ENCODE measurements at places on chromosomes 2 and 18.

DNA sequence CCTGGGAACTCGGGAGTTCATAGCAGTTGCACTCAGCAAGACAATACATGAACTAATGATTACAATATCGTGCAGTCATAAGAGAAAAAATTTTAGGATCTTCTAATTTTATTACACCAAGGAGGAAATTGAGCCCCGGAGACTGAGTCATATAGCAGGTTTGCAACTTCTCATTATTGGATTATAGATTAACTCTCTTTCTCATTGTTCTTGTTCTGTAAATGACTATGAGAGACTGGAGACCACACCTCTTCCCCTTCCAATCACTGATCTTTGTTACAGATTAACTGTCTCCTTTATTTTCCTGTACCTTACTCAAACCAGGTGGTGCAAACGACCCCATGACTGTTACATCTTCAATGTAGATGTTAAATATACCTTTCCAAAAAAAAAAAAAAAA lies 435.8 kb upstream of the DDX18 start:
- no peak for DNase-seq

DNA sequence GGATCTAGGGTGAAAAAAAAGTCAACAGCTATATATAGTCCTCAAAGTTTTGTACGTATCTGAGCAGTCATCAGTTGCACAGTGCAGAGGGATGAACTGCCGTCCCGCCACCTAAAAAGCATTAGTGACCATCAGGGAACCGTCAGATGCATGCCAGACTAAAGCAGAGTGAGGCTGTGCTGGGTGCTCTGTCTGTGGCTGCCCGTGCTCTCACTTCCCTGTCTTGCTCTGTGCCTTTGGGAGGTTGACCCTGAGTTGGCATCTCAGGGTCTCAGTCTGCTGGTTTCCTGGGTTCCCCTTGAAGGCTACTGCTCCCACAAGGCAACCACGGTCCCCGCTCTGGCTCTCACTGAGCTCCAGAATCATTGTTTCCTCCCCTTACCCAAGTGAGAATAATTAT lies 11.1 kb downstream of the CLUL1 start:
- no peak for DNase-seq

GRCh38 chr2:233047667-233048066 lies 12.5 kb upstream of the INPP5D start:
- DNase-seq = no peak

GRCh38 chr18:63078471-63078870 lies 241.1 kb downstream of the BCL2 start:
- DNase-seq = no peak

DNA sequence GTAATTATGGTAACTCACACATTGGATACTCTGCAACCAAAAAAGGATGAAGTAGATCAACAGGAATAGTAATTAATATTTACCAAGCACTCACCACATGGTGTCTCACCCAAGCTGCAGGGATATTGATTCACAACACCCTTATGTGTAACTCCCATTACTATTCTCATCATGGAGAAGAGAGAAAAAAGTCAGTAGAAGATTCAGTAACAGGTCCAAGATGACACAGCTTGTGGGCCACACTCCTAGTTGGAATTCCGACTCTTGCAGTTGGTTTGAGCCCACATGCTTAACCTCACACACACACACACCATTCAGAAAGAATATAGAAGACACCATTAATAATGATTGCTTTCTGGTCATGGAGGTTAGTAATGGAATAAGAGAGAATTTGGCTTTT lies 1.7 kb upstream of the MLPH start:
- DNase-seq = no peak

DNA sequence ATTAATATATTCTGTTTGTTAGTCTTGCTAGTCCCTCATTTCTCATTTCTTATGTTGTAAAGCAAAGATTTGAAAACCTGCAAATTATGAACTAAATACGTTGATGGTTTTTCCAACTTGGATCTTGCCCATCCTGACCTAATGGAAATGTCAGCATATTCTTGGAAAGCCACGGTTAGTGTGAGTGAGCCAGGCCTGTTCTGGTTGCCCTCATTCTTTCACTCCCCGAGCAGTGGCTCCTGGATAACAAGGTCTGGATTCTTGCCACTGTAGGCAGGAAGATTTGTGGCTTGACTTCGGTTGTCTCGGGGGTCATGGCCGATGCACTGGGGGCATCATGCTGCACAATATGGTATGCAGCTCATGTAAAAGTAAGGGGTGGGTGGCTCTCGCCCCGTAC lies 359.1 kb downstream of the MEIS1 start:
- DNase-seq = no peak

DNA sequence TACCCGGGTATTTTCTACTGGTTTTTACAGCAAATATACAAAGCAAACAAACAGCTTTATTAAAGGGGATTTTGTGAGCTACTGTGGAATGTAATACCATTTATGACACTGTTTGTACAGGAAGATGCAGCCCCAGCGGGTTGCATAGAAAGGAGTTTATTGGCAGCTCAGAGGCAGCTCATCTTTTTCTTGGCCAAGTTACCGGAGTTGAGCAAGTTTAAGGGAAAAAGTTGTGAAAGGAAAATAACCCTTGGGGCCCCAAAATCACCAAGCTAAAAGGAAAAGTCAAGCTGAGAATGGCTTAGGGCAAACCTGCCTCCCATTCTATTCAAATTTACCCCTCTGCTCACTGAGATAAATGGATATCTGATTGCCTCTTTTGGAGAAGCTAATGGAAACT lies 60.8 kb downstream of the MOB4 start:
- no peak for DNase-seq

Measured in RCC 7860 (cell line).